ENCODE measurements at places on chromosomes 1 and 21.

DNA sequence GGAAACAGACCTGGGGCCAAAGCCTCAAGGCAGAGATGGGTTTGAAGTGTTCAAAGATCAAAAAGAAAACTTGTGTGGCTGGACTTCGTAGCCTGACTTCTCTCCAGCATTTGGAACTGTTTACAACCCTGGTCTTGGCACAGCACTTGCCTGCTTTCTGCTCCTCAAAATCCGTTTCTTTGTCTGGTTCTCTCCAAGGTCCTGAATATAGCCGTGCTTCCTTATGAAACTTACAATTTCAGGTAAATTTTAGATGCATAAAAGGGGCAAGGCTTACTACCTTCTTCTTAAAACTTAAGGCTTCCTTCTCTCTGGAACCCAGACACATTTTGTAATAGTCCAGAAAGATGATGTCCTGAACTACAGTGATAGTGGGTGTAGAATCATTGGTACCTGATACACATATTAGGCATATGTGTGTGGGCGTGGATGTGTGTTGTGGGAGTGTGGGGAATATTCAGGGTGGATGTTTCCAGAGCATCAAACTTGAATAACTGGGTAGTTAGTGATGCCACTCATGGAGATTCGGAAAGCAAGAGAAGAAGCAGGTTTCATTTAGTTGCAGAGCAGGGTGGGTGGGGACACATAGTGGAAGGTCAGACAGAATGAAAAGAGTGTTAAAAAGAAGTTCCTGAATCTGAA, 26.4 kb upstream of the FAM78B start:
- no peak for DNase-seq

DNA sequence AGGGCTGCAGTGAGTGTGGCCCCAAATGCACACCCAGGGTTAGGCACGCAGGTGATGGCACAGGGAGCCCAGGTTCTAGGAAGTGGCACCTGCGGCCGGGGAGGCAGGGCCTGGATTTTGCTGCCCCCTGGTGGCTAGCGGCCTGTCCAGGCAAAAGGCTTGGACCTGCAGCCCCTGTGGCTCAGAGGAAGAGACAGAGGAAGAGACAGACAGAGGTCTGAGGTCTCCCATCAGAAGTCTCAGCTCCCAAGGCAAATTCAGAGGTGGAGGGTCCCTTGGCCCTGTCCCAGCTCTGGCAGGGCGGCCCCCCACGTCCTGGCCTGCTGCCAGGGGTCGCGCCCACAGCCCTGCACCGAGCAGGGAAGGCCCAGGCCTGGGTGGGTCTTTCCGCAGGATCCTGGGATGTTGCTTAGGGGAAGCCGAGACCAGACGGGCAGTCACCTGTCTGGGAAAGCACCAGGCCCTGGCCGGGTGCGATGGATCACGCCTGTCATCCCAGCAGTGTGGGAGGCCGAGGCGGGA, 8.0 kb upstream of the TNFRSF14 start:
- DNase-seq = peak; percentile 70

DNA sequence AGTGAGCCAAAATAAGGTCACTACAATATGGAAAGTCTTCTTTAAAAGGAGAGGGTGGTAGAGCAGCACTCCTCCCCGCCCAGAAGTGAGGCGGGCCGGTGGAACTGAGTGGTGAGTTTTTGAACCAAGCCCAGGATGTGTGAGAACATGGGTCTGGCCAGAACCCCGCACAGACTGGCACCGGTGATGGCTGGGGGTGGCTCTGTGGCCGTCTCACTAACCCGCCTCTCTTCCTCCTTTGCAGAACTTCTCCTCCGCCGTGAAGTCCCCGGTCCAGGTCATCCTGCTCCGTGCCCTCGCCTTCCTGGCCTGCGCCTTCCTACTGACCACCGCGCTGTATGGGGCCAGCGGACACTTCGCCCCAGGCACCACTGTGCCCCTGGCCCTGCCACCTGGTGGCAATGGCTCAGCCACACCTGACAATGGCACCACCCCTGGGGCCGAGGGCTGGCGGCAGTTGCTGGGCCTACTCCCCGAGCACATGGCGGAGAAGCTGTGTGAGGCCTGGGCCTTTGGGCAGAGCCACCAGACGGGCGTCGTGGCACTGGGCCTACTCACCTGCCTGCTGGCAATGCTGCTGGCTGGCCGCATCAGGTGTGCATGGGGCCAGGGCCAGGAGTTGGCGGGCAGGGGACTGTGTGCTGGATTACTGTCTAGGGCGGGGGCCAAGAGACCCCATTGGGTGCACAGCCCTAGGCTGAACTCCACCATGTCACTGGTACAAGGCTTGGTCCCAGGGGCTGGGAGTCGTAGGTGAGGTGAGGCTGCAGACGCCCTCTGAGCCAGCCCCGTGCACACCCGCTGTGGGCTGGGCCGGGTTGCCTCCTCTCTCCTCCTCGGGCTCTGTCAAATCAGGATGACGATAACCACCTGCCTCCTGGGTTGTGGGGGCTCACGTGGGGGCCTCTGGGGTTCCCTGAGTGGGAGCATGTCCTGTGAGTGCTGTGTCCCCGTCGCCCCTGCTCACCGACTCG, 12.4 kb downstream of the TMEM201 start:
- no peak for DNase-seq

- no peak for DNase-seq
Observed at GRCh38 chr1:159959451-159959850, 5.4 kb upstream of the SLAMF9 start.

DNA sequence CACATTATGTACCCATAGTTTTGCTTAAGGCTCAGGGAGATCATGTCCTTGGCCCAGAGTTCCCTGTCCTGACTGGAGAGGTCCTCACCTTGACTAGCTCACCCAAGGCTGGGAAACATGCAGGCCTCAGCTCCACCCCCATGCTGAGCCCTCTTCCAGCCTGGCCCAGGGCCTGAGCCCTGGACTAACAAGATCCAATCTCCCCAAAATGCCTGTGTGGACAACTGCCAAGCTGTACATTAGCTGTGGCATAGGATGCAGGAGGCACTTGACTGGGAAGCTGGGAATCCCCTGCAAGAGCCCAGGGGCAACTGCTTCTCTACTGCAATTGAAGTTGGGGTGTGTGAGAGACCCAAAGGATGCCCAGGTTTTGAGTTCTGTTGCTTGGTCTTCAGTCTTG, 2.1 kb downstream of the LINGO4 start:
- no peak for DNase-seq

GRCh38 chr1:167792188-167792565, 70.4 kb downstream of the MPZL1 start:
- DNase-seq = no peak

GRCh38 chr21:43347461-43348169, 79.3 kb downstream of the SIK1 start:
- no peak for DNase-seq

DNA sequence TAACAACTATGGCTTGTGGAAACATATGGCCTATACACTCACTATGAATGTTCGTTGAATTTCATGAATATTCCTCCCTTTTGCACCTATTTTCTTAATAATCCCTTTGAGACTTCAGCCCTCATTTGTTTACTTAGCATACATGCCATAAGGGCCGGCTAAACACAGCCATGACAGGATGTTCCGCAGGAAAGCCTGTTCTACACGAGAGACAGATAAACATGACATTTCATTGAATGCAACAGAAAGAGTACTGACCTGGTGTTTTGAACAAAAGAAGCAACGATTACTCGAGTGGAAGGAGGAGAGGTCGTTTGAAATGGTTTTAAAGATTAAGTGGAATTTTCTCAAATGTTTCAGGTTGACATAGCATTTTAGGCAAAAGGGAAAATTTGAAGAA, 459.5 kb upstream of the CXADR start:
- no peak for DNase-seq

DNA sequence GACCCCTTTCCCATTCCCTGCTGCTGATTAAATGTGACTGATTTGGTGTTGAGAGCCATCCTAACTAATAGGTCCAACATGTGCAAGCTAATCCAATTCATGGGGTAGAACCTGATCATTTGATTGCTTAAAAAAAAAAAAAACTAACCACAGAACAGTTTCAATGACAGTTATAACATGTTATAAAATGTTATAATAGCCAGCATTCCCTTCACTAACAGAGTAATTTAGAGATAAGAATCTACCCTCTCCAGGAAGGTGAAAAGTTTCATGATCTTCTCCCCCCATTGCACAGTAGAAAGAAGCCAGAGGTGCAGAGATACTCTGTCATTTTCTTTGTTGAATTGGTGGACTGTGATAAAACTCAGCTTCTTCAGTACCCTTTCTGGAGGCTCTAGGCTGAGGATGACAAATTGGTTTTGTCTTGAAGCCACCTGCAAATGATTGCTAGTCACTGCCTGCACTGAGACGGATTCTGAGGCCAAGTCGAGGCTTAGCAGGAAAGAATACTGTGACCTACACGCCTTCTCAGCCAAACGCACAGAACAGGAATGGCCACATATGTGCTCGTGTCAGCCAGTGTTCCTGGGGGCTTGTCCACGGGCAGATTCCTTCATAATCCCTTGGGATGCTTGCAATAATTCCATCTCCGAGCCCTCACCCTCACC, 215.7 kb upstream of the IRF2BP2 start:
- no peak for DNase-seq

GRCh38 chr1:192580351-192580962, 4.9 kb downstream of the RGS1 start:
- DNase-seq = no peak

GRCh38 chr1:99766378-99766800, at the start of gene FRRS1:
Gene FRRS1, minus strand, starts transcription at chr1:99766635. Its CDS starts 17,867 bp downstream, at chr1:99748768.
- no peak for DNase-seq

DNA sequence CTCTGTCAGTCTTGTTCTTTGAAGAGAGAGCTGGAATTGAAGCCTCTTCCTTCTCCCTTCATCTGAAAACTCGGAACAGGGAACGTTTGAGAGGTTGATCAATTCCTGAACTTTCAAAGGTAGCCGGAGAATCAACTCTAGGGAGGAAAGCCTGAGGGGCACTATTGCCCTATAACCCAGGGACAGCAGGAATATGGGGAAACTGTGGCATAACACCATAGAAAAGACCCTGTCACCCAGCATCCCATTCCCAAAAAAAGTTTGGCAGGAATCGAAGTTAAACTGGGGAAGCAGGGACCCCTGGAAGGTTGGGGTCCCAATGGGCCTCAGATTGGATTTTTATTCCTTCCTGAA, 5.1 kb upstream of the NHLH1 start:
- DNase-seq = no peak

GRCh38 chr1:36881541-36881940, 152.8 kb downstream of the GRIK3 start:
- DNase-seq = no peak

DNA sequence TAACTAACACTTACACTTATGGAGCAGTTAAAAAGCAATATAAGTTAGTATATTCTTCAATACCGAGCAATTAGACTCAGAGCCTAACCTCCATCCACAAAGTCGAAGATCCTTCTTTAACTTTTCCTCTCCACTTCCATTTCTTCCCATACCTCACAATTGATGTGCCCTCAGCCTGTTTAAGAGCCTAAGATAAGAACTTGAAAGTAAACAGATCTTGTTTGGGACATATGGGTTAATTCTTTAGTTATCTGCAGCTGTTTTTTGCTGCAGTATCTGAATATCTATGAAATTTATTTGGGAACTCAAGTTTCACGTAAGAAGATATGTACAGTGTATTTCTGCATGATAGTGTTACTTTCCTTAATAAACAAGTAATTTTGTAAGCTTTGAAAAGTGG, 51.5 kb downstream of the MIGA1 start:
- DNase-seq = no peak

DNA sequence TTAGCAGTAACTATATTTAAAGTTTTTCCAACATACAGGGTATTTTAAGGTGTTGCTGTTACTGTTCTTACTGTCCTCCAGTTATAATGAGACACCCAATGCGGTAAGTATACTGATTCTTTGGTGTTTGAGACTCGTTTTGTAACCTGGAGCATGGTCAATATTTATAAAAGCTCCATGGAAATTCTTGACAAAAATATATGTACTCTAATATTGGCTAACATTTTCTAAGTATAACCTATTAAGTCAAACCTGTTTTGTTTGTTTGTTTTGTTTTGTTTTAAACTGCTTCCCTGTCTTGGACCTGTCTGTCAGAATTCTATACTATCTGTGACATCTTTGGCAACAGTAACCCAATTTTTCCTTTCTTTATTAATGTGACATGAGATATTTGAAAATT, 15.9 kb upstream of the CAP1 start:
- no peak for DNase-seq

GRCh38 chr1:218642033-218642948, 297.2 kb downstream of the TGFB2 start:
- DNase-seq = no peak

GRCh38 chr1:91511386-91511785, 10.7 kb downstream of the CDC7 start:
- DNase-seq = no peak

- DNase-seq = no peak
Observed at GRCh38 chr1:4650481-4650880, 3.9 kb upstream of the AJAP1 start.
